ENCODE measurements at places on chromosomes 6 and 20.

- no peak for DNase-seq
Observed at GRCh38 chr20:37383229-37383989, 37.5 kb downstream of the SRC start.

DNA sequence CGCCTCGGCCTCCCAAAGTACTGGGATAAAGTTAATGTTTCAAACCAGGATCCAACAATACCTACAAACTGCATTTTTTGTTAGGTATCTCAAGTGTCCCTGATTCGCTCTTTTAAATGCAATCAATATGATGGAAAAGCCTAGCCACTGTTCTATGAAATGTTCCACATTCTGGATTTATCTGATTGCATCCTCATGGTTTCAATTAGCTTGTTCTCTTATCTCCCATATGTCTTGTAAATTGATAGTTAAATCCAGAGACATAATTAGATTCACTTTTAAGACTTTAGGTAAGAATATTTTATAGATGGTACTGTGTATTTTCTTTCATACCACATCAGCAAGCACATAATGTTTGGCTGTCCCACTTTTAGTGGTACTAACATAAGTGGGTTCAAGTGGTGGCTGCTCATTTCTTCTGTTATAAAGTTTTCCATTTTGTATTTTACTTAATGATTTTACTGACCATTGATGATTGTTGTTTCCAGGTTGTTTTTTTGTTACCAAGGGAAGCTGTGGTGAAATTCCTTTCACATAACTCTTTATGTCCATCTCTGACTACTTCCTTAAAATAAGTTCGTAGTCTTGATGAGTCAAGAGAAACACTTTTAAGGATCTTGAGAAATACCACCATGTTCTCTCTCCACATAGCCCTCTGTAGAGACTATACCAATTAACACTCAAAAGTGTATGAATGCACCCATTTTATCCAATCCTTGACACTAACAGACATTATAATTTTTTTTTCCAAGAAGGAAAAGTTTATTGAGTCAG lies 40.5 kb downstream of the RNGTT start:
- no peak for DNase-seq

GRCh38 chr20:32638848-32639247 lies 34.9 kb downstream of the C20orf203 start:
- no peak for DNase-seq

DNA sequence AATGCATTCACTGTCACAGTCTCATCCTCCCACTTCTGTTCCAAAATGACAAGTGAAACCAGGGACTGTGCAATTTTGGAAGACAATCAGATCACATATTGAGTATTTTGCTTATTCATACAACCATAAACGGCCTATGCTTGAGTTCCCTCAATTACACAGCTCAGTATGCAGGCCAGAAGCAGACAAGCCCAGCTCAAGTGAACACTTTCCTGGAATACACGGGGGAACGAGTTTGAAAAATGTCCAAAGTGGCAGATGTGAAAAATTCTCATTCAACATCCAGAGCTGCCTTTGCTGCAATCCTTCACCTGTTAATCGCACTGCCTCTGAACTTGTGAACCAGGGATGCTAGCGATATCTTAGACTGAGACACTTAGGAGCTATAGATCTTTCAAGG lies 190.2 kb downstream of the COL9A1 start:
- DNase-seq: no peak

Data from activated CD4-positive, alpha-beta T cell treated with anti-CD3 and anti-CD28 coated beads, Interleukin-2, amount 50 U/mL, for 16 hours (primary cell).